ENCODE measurements at places on chromosomes 11 and 22.

DNA sequence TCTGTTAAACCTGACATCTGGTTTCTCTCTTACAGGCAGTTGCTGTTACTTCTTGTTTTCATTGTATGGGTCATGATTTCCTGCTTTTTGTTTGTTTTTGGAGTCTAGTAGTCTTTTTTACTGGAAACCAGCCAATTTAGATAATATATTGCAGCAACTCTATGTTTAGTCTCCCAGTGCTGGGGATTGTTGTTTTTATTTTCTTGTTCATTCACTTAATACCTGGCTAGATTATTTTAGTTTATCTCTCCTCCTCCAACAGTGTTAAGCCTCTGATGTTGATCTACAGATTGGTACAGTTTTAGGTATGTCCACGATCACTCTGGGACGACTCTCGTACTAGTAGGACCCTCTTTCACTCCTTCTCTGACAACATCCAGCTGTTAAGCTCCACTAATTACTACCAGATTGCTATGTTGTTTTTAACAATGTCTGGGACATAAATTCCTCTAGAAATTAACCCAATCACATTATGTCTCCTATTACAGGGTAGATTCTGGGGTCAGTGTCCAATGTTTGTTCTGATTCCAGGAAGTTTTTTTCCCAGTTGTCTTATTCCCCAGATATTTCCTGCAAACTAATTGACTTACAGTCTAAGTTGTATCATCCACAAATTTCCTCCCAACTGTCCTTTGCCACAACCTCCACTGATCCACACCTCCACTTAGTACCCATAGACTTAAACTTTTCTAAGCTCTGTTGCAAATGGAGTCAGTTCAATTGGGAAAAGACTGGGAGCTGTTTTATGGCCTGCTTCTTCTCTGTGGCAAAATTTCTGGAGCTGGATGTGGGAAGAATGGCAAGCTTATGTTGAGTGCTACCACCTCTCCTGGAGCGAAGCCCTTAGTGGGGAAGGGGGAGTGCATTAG, 1280.6 kb upstream of the CNTN5 start:
- no peak for DNase-seq

DNA sequence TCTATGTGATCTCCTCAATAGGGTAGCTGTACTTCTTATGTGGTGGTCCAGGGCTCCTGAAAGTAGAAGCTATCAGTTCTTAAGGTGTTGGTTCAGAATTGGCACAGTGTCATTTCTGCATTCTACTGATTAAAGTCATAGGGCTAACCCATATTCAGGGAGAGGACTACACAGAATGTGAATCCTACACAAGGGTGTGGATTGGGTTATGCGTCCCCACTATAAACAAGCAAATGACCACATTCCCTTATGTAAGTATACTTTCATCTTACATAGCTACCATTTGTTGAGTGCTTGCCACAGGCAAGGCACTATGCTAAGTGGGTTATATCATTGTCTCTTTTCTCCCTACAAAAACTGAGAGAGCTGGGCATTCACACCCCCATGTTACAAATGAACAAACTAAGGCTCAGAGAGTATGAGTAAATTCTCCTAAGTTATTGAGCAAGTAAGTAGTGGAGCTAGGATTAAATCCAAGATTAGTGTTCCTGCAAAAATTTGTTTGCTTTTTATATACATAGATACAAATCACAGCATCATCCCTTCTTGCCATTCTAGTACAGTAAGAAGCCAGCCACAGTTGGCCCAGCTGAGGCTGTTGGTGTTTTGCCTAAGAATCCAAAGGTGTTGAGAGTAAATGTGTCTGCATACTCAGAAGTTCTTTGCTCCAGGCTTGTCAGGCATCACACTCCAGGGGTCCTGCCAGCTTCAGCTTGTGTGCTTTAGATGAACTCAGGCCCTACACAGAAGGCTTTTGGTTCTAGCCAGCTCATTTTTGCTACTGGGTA, 157.8 kb downstream of the KIF18A start:
- no peak for DNase-seq

DNA sequence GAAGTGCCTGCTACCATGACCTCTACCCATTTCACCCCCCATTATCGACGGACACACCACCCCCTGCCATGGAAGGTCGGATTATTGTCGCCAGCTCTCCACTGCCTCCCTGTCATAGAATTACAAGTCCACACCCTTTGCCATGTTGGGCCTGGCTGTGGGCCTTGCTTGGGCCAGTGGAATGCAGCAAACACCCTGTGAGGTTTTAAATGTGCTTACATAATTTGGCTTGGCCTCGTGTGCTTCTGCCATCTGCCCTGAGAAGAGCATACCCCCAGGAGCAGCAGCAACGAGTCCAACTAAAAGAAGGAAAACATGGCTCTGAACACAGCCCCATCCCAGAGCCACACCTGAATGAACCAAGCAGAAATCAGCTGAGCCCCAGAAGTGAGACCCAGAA, 94.1 kb upstream of the PRDM11 start:
- no peak for DNase-seq

GRCh38 chr11:19168090-19168489, 33.7 kb downstream of the CSRP3 start:
- no peak for DNase-seq

GRCh38 chr11:76841923-76842452, 18.7 kb upstream of the ACER3 start:
- no peak for DNase-seq

DNA sequence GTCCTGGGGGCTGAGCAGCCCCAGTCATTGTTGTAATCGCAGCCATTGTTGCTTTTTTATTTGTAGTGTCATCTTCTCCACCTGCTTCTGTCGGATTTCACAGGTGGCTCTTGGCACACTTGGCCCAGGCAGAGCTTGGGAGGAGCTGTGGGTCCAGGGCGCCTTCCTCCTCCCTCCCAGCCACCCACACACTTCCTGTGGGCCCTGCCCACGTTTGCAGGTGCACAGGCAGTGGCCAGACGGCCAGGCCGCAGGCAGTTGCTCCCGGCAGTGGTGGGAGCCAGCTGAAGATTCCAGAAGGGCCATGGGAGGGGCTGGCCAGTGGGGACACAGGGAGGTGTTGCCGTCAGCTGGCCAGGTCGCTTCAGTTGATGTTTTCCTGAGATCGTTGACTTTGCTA, 1191.9 kb downstream of the BRD1 start:
- DNase-seq = no peak
